ENCODE measurements at places on chromosomes 6 and 20.
A peak's percentile ranks its signal among the peaks of the same experiment; 100 is the strongest.

GRCh38 chr6:100775667-100776066, 105.5 kb downstream of the ASCC3 start:
- DNase-seq = no peak

- DNase-seq = no peak
These were observed 202.0 kb downstream of the WDR27 start for GRCh38 chr6:169499848-169500247.

GRCh38 chr6:91483415-91484105, 896.7 kb upstream of the MAP3K7 start:
- no peak for DNase-seq

GRCh38 chr6:156164701-156165452, 612.3 kb upstream of the ARID1B start:
- DNase-seq = no peak

DNA sequence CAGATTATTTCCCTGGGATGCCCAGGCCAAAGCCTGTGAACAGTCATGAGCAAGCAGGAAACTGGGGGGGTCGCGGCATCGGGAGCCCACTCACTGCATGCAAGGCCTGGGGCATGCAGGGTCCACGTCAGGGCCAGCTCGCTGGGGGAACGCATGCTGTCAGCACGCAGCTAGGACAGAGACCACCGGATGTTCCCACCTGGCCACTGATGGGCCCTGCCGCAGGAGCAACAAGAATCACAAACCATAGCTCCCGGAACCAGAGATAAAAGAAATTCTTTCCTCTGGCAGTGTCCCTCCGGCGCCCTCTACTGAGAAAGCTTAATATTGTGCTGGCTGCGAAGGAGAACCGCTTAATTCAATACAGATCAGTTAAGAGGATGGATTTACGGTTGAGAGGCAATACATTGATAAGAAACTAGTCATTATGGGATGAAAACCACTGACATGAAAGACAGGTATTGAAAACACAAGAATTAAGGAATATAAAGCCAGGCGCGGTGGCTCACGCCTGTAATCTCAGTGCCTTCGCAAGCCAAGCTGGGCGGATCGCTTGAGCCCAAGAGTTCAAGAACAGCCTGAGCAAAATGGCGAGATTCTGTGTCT, 32.6 kb downstream of the C6orf15 start:
- DNase-seq = peak; percentile 45

GRCh38 chr6:155595284-155595683, 139.6 kb upstream of the NOX3 start:
- DNase-seq = no peak

DNA sequence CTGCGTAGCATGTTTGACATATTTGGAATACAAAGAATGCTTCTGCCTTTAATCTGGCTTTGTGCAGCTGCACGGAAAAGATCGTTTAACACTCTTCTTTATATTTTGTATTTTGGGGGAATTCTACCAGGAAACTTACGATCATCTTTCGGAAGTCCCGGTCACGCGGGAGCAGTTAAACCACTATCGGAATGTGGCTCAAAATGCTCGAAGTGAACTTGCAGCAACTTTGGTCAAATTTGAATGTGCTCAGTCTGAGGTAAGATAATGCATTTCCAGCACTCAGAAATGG, 42.3 kb downstream of the CCDC170 start:
- no peak for DNase-seq

DNA sequence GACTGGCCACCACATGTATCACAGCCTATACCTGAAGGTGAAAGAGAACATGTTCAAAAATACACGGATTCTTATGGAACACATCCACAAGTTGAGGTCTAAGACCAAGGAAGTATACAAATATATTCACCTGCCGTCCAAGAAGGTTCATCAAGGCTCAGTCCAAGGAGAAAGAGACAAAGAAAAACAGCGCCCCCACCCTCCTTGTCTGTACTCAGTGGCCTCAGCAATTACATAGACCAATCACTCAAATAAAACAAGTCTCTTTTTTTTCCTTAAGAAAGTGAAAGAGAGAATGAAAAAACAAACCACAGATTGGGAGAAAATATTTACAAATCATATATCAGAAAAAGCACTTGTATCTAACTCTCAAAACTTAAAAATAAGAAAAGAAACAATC, 19.5 kb downstream of the CPXM1 start:
- no peak for DNase-seq

GRCh38 chr20:22525821-22526220, 58.6 kb downstream of the FOXA2 start:
- DNase-seq = no peak

GRCh38 chr6:153003366-153003690, 819 bp upstream of the MTRF1L start:
- DNase-seq = no peak

- DNase-seq = no peak
These were observed 152.2 kb downstream of the TRIM27 start for GRCh38 chr6:28771401-28772267.

DNA sequence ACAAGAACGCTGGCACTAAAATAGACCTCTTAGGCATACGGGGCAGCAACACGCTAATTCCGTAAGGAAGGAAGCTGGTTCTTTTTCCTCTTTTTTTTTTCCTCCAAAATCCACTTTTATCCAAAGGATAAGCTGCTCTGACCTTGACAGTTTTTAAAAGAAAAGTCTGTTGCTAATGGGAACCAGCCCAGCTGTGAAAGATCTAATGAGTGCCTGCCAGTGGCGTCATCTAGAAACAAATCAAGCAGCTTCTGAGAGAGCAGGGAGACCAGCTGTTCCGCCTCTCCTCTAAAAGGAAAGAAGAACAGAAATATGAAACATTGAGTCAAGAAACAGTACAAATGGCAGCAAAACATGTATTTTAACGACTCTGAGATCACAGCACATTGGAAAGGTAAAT, 78.6 kb downstream of the FAXC start:
- no peak for DNase-seq

DNA sequence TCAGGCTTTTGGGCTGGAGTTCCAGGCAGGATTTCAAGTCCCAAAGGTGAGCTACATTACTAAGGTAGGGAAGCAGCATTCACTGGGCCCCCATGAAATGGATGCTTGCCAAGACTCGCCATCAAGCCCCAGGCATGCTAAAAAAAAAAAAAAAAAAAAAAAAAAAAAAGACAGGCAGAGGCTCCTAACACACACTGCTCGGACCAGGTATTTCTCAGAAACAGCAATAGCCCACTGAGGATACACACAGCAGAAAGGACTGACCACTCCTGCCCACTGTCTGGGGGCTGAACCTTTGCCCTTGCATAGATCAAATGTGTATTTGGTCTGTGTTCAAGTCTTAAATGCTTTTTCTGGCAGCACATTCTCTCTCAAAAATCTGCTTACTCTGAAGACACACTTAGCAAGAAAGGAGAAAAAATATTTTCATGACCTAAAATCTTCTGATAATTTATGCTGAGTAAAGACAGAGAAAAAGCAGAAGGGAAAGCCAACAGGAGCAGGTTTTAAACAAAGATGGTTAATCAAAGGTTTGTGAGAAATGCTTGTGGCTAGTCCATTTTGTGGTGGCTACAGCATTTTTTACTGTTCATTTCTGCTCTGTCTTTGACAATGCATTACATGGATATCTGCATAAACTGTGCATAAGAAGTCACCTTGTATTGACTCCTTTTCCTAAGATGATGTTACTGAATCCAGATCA, 37.9 kb upstream of the BEND6 start:
- no peak for DNase-seq

GRCh38 chr6:11586536-11586935, 49.0 kb downstream of the TMEM170B start:
- DNase-seq = no peak

GRCh38 chr20:4677846-4678245, 43.9 kb upstream of the PRND start:
- no peak for DNase-seq

GRCh38 chr6:116012471-116012949, 48.2 kb downstream of the FRK start:
- DNase-seq = no peak

GRCh38 chr6:113047932-113048331, 700.8 kb downstream of the RFPL4B start:
- no peak for DNase-seq

GRCh38 chr6:3902871-3903648, 53.9 kb downstream of the FAM50B start:
- no peak for DNase-seq

- DNase-seq = no peak
These were observed 179.9 kb upstream of the DTNBP1 start for GRCh38 chr6:15842727-15843117.

DNA sequence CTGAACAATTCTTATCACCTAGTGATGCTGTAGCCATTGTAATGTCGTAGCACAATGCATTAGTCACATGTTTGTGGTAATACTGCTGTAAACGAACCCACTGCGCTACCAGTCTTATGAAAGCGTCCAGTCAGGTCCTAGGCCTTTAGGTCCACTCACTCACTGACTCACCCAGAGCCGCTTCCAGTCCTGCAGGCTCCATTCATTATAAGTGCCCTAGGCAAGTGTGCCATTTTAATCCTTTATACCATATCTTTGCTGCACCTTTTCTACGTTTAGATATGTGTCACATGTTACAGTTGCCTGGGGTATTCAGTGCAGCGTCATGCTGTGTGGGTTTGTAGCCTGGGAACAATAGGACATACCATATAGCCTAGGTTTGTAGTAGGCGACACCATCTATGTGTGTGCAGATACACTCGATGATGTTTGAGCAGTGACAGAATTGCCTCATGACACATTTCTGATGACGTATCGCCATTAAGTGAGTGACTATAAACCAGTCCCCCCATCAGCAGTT, 15.4 kb downstream of the IGF2R start:
- no peak for DNase-seq
